ENCODE measurements at places on chromosomes 11 and 22.
A peak's percentile ranks its signal among the peaks of the same experiment; 100 is the strongest.

- no peak for DNase-seq
Observed at GRCh38 chr22:26522592-26522991, 10.3 kb upstream of the TFIP11 start.

- DNase-seq = peak; percentile 88
Observed at GRCh38 chr11:4626207-4627099, 10.8 kb upstream of the OR51D1 start.

GRCh38 chr11:3949125-3949524 lies 93.7 kb downstream of the STIM1 start:
- DNase-seq = no peak

DNA sequence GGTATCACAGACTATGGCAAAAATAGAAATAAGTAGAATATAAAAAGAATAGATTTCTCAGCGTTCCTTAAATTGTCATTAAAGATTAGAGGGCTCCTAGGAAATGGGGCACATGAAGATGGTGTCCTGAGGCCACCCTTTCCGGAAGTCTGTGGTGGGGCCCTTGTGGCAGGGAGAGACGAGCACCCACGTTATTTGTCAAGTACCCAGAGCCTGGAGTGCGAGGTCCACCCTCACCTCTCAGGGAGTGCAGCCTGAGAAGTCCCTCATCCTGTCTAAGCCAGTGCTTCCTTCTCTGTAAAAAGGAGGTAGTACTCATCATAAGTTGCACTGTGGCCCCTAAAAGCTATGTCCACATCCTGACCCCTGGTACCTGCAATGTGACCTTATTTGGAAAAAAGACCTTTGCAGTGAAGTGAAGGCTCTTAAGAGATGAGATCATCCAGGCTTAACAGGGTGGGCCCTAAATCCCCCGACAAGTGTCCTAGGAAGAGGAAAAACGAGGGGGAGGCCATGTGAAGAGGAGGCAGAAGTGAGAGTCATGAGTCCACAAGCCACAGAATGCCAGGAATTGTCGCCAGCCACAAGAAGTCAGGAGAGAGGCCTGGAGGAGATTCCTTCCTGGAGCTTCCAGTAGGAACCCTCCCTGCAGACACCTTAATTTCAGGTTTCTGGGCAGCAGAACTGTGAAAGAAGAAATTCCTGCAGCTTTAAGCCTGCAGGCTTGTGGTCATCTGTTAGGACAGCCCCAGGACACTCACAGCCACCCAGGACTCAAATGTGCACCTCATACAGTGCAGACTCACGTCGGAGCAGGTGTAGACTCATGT lies 76.8 kb upstream of the CCND1 start:
- no peak for DNase-seq

DNA sequence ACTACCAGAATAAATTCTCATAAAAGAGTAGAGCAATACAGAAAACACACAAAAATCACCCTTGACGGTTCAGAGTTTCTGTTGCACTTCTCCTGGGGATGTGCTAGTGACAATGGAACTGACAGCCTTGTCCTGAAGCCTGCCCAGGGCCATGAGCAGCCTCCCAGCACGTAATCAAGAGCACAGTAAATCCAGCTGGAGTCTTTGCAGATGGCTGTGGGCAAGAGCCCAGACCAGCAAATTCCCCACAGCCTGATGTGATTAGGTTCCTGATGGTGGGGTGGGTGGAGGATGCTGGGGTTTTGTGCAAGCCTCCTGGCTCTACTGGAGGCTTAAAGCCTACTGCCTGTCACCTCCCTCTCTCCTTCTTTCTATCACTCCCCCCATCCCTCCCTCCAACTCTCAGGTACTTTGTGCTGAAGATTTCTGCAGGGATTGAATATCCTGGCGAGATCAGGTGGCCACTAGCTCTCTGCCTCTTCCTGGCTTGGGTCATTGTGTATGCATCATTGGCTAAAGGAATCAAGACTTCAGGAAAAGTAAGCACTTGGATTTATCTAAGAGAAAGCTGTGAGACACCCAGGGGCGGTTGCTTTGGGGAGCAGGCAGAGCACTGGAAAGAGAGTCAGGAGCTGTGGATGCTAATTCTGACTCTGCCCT lies 18.1 kb downstream of the SLC6A5 start:
- DNase-seq = no peak

GRCh38 chr11:118100691-118101232 lies 14.0 kb upstream of the SMIM35 start:
- DNase-seq = no peak

- peak; percentile 85 for DNase-seq
Observed at GRCh38 chr11:73404048-73404447, 27.8 kb downstream of the RELT start.

DNA sequence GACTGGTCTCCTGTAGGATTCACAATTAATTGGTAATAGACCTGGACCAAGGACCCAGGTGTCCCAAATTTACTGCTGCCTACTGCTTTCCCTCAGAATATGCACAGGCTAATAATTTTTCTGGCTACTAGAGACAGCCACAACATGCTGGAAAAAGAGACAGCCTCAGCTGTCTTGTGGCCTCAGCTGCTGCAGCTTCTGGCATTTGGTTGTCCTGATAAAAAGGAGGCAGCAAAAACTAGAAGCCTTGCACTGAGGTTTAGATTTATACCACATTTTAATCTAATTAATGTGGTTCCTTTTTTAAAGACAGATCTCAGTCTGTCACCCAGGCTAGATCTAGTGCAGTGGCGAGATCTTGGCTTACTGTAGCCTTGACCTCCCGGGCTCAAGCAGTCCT lies 89.8 kb downstream of the BTBD10 start:
- no peak for DNase-seq
